Smooth muscle cell of the pulmonary artery (primary cell): ENCODE measurements at places on chromosomes 11 and 22. TPM values are rescaled to one million over a fixed set of nuclear protein-coding genes. Genes with fewer than 3 reads are reported as not detected.

Gene MICALL1
- 20.3 and 36.5 TPM in 2 replicates for total RNA-seq

Gene SEC14L2
- total RNA-seq = 12.7 and 15.9 TPM in 2 replicates

Gene OR56A1
- not detected in 2 replicates for total RNA-seq

Gene NEU3
- 6.3 and 6.9 TPM in 2 replicates for total RNA-seq

Gene LARGE1
- total RNA-seq = 23.9 and 32.0 TPM in 2 replicates

Gene TRIM6
- 3.0 and 5.1 TPM in 2 replicates for total RNA-seq

Gene GAL3ST3
- total RNA-seq = 0.13 and 0.59 TPM in 2 replicates

Gene KRTAP5-11
- total RNA-seq = not detected in 2 replicates
